Fibroblast of villous mesenchyme (primary cell): ENCODE measurements at places on chromosomes 11 and 22. TPM values are rescaled to one million over a fixed set of nuclear protein-coding genes. Genes with fewer than 3 reads are reported as not detected.

GRCh38 chr22:45863981-45864751, 112.8 kb downstream of the WNT7B start:
- DNase-seq, result peak; percentile 28

DNA sequence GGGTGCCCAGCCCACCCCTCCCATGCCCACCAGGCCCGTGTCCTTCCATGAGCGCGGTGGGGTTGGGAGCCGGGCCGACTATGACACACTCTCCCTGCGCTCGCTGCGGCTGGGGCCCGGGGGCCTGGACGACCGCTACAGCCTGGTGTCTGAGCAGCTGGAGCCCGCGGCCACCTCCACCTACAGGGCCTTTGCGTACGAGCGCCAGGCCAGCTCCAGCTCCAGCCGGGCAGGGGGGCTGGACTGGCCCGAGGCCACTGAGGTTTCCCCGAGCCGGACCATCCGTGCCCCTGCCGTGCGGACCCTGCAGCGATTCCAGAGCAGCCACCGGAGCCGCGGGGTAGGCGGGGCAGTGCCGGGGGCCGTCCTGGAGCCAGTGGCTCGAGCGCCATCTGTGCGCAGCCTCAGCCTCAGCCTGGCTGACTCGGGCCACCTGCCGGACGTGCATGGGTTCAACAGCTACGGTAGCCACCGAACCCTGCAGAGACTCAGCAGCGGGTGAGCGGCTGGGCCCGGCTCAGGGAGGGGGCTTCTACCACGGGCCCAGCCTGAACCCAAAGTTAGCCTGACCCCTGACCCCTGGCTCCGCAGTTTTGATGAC, 3.0 kb downstream of the PKP3 start:
- peak; percentile 67 for DNase-seq

- DNase-seq, result no peak
Measured at GRCh38 chr11:105953886-105954285, 68.2 kb downstream of the MSANTD4 start.

- no peak for DNase-seq
Measured at GRCh38 chr11:6472934-6473333, 807 bp downstream of the TRIM3 start.

GRCh38 chr11:134224710-134225664, 516 bp downstream of the VPS26B start:
- peak; percentile 35 for DNase-seq

- DNase-seq, result no peak
Measured at GRCh38 chr11:2406878-2407410, 6.4 kb downstream of the TSSC4 start.

- DNase-seq, result no peak
Measured at GRCh38 chr11:2471048-2471803, 26.4 kb downstream of the KCNQ1 start.

- DNase-seq, result no peak
Measured at GRCh38 chr22:48084041-48084728, 1321.7 kb downstream of the TBC1D22A start.

- DNase-seq, result peak; percentile 19
Measured at GRCh38 chr11:86431258-86431657, 56.6 kb downstream of the CCDC81 start.

GRCh38 chr11:62678433-62678769, 472 bp downstream of the UBXN1 start:
- no peak for DNase-seq

GRCh38 chr11:120134931-120135228, 3.0 kb downstream of the TRIM29 start:
- DNase-seq, result no peak

The OR52A1 gene
- not detected in 2 replicates for total RNA-seq

The APOA5 gene
- not detected in 2 replicates for total RNA-seq

The XPNPEP3 gene
- 15.1 and 19.0 TPM in 2 replicates for total RNA-seq

The OR5AS1 gene
- total RNA-seq, result not detected in 2 replicates

The RIMBP3B gene
- total RNA-seq, result under 0.01 and 0.32 TPM in 2 replicates

The SLC22A8 gene
- not detected in 2 replicates for total RNA-seq

The CCDC89 gene
- 2.6 and 3.9 TPM in 2 replicates for total RNA-seq
